Cardiac muscle cell (in vitro differentiated cells and primary cell): ENCODE measurements at places on chromosomes 1 and 21. TPM values are rescaled to one million over a fixed set of nuclear protein-coding genes. Genes with fewer than 3 reads are reported as not detected.

- no peaks in the 10 kb centered on the region for H3K36me3 ChIP-seq
- H3K27me3 ChIP-seq, result no peaks in the 10 kb centered on the region
- no peak overlapping the region for H3K27ac ChIP-seq
- no peaks in the 10 kb centered on the region for H3K4me1 ChIP-seq
- H3K4me3 ChIP-seq, result no peak overlapping the region
Observed at GRCh38 chr1:211710566-211711314, 35.3 kb upstream of the NEK2 start.

DNA sequence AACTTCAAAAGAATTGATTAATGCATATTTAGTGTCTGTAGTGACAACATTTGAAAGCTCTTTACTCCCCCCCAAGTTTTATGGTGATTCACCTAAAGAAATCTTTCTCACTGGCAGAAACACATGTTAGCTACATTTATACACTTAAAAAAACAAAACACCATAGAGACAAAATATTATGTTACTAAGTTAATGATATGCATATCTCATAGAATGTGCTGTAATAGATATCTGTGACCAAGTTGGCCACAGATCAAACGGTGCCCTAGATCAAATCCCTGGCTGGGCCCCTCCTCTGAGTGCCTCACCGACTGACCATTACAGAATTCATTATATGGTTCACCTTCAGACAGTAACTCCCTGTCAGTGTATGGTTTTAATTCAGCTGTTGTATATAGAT is 322.1 kb upstream of the LYPLAL1 start:
- H3K4me3 ChIP-seq, result no peak overlapping the region
- no peaks in the 10 kb centered on the region for H3K27me3 ChIP-seq
- H3K4me1 ChIP-seq, result no peaks in the 10 kb centered on the region
- no peak overlapping the region for H3K27ac ChIP-seq

DNA sequence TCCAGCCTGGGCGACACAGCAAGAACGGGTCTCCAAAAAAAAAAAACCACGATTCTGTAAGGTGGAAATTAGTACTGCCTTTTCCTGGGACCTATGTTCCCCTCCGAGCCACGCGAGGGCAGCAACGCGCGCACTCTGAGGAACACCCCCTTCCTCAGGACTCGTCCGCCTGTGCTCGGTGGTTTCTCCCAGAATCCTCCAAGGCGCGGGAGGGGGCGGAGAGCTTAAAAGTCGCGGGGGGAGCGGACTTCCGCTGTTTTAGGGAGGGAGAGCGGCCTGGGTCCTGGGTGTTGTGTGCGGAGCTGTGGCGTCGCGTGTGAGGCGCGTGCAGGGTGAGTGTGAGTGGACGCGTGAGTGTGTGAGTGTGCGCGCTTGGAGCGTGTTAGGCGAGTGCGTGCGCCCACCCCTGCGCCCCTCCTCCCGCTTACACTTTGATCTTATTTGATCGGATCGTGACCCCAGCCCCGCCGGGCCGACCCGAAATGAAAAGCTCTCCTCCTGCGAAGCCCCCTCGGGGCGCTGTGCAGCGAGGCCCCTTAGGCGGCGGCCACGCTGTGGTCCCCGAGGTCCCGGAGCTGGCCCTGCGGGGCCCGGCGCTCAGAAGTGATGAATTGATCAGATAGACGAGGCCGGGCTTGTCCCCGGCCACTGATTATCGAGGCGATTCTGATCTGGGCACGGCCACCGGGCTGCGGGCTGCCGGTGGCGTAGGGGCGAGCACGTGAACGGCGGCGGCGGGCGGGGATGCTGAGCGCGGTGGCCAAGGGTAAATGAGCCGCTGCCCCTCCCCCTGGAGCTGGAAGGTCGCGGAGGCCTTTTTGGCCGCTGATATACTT is 9.6 kb downstream of the TMEM167B start:
- DNase-seq, result peak; percentile 97
- H3K27me3 ChIP-seq, result no peaks in the 10 kb centered on the region
- H3K27ac ChIP-seq, result peak overlapping the region; percentile 85

SLAMF1 gene
- not detected in 2 replicates for total RNA-seq

DNA sequence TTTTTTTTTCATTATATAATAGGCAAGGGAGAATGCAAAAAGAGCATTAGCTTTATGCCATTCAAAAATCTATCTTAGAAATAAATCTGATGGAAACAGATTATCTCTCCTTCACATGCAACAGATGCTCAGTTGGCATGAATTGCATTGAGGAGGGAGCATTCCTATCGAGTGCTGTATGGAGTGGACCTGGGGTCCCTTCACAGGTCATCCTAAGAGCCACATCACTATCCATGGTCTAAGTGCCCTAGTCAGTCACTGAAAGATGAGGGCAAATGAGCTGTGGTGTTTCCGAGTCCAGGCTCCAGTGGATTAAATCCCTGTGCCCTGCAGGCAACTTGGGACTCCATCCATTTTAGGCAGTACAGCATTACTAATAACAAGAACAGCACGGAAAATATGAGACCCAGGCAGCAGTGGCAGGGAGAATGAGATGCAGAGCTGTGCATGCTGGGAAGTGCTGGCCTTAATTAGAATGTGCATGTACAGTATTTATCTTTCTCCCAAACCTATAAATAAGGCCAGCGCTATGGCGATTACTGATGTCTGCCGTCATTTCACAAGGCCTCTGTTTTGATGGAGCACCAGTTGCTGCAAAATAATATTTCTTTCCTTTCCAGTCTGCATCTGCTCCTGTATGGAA is 512.3 kb upstream of the PLXNA2 start:
- DNase-seq, result no peak
- H3K4me3 ChIP-seq, result no peak overlapping the region

GPR25 gene
- 0.12 TPM in 1 of 2 replicates, not detected in the other for total RNA-seq

TRNP1 gene
- total RNA-seq, result 61.7 and 63.7 TPM in 2 replicates

- peak; percentile 94 for DNase-seq
- no peak overlapping the region for H3K4me3 ChIP-seq
- no peak overlapping the region for H3K27ac ChIP-seq
- H3K36me3 ChIP-seq, result no peaks in the 10 kb centered on the region
Observed at GRCh38 chr1:245091818-245092637, 62.8 kb upstream of the KIF26B start.

OR6K3 gene
- total RNA-seq, result not detected in 2 replicates

- DNase-seq, result no peak
- H3K27ac ChIP-seq, result no peak overlapping the region
- no peaks in the 10 kb centered on the region for H3K4me1 ChIP-seq
- H3K36me3 ChIP-seq, result no peaks in the 10 kb centered on the region
- H3K27me3 ChIP-seq, result no peaks in the 10 kb centered on the region
Observed at GRCh38 chr1:229838204-229838603, 212.2 kb downstream of the URB2 start.

DNA sequence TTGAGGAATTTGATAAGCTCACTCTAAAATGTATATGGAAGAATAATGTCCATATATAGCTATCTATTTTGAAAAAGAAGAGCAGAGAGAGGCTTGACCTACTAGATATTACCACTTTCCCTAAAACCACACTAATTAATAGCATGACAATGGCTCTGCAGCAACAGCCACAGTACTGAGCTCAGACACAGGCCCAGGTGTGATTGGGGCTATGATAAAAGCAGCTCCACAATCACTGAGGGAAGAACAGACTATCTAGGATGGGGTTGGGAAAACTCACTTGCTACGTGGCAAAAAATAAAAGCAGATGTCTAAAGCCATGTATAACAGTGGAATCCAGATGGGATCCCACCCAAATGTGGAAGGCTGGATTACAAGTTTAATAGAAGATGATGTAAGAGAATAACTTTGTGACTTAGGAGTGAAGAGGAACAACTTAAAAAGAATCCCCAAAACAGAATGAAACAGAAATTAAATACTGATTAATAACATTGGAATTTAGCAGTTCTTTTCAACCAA is 80.8 kb upstream of the RAB4A start:
- H3K27ac ChIP-seq, result no peak overlapping the region
- no peak overlapping the region for H3K4me3 ChIP-seq
- H3K4me1 ChIP-seq, result no peaks in the 10 kb centered on the region
- no peaks in the 10 kb centered on the region for H3K27me3 ChIP-seq
- no peak for DNase-seq
